ENCODE measurements at places on chromosomes 1 and 21.

DNA sequence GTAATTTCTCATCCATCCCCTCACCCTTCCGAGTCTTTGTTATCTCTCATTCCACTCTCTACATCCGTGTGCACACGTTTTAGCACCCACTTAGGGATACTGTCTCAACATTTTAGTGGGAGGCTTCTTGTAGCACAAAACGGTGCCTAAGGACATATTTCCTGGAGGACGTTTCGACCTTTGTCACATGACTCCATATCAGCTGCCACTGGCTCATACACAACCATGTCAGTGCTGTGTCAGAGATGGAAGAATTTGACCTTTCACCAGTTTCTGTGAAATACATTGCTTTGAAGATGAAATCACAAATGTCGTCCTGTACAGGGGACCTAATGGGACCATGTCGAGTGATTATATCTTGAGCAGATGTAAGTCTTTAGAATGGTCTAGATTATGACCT is 15.6 kb downstream of the B3GALT5 start:
- no peak for DNase-seq

DNA sequence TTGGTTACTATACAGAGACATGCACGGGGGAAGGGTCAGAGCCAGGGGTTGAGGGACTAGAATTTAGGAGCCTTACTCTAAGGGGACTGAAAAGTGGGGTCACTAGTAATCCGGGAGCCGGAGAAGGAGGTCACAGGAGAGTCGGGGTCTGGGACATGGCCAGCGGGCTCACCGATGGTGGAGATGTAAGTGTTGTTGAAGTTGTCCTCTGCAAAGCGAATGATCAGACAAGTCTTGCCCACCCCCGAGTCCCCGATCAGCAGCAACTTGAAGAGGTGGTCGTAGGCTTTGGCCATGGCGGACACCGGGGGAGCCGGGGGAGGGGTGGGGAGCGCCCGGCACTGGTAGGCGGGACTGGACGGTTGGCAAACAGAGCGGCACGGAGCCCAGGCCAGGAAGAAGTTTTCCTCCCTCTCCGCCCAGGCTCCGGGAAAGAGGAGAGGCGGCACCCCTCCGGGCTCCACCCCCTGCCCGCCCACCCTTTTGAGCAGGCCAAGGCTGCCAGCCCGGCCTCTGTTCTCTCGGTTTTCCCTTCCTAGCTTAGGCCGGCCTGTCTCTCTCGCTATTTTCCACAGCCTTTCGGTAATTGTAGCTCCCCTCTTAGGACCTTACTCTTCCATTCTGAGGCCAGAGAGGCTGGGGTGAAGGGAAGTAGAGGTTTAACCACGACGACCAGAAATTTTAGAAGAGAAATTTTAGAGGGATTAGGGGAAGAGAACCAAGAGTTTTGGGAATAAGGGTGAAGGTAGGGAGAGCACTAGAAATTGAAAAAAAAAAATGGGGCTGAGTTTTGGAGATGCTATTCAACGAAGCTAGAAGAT is at the start of gene RAB13:
Gene RAB13 (minus strand): TSS at position 399 of the 821 bp plus-strand sequence. CDS start 103 bp downstream, at position 296.
- DNase-seq = no peak

- no peak for DNase-seq
Observed at GRCh38 chr1:9027307-9027706, 1.1 kb upstream of the SLC2A7 start.

GRCh38 chr1:111274653-111275052 is 16.0 kb upstream of the CHIA start:
- no peak for DNase-seq

DNA sequence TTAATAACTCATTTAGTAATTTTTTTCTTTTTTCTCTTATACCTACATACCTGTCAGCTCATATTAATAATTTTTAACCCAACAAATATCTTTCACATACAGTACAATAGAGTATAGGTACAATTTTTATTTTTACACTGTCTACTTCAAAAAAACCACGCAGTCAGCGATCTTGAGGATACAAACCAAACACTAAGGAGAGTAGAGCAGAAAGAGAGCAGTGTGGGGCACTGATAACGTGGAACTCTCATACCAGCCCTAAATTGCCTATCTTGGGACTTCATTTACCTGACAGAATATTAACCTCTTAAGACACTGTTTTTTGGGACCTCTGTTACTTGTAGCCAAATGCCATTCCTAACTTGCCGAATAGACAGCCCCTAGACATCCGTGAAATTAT is 5.5 kb downstream of the TRMT1L start:
- DNase-seq = no peak

- no peak for DNase-seq
Observed at GRCh38 chr1:27153549-27153886, 1.4 kb downstream of the SLC9A1 start.

GRCh38 chr1:44608141-44608540 is 66.1 kb downstream of the TMEM53 start:
- DNase-seq = no peak

DNA sequence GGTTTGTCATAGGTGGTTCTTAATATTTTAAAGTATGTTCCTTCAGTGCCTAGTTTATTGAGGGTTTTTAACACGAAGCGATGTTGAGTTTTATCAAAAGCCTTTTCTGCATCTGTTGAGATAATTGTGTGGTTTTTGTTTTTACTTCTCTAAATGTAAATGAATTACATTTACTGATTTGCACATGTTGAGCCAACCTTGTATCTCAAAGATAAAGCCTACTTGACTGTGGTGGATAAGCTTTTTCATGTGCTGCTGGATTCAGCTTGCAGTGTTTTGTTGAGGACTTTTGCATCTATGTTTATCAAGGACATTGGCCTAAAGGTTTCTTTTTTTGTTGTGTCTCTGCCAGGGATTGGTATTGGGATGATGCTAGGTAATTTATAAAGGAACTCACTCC is 142.5 kb downstream of the PRDM2 start:
- DNase-seq = no peak

DNA sequence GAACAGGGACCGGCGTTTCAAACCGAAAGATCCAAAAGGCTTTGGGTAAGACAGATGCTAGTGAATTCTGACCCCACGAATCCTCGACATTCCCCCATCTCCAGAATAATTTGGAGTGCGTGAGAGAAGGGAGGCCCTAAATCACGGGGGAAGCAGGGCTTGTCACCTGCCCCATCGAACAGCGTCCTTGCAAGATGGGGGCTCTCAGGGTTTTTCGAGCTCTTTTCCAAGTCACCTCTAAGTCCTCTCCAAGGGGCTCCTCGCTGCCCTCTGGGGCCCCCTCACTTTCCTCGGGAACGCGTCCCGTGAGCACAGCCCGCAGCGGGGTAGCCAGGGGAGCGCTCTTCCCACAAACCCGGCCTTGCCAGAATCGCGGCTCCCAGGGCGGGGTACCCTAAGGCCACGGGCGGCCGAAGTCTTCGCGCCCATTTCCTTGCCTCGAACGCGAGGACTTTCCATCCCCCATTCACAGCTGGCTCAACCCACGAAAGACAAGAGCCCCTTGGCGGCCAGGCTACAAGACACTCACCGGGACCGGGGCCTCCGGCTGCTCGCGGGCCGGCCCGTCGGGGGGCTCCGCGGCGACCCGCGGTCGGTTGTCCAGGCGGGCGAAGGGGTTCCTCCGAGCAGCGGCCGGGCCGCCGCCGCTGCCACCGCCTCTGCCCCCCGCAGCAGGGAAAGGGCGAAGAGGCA is 546 bp downstream of the DONSON start:
- DNase-seq = no peak

GRCh38 chr21:26140164-26140579 is 30.4 kb downstream of the APP start:
- no peak for DNase-seq

DNA sequence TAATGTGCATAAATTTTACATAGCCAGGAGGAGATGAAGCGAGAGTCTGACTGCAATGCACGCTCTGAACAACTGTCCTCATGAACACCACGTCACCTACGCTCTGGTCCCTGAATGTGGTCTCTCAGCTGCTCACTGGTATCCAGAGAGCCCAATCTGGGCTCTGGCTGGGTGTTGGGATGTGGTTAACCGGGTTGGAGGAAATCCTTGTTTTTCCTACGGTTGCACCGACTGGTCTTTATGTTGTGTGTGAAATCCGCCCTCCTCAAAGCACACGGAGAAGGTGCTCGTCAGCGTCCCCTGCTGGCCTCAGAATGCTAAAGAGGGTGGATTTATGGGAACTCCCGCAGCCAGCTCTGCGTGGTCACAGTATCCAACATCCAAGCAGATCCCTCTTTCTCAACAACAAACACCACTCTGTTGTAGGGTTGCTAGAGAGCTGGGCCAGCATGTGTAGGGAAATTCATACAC is 51.8 kb upstream of the FAM89A start:
- no peak for DNase-seq

DNA sequence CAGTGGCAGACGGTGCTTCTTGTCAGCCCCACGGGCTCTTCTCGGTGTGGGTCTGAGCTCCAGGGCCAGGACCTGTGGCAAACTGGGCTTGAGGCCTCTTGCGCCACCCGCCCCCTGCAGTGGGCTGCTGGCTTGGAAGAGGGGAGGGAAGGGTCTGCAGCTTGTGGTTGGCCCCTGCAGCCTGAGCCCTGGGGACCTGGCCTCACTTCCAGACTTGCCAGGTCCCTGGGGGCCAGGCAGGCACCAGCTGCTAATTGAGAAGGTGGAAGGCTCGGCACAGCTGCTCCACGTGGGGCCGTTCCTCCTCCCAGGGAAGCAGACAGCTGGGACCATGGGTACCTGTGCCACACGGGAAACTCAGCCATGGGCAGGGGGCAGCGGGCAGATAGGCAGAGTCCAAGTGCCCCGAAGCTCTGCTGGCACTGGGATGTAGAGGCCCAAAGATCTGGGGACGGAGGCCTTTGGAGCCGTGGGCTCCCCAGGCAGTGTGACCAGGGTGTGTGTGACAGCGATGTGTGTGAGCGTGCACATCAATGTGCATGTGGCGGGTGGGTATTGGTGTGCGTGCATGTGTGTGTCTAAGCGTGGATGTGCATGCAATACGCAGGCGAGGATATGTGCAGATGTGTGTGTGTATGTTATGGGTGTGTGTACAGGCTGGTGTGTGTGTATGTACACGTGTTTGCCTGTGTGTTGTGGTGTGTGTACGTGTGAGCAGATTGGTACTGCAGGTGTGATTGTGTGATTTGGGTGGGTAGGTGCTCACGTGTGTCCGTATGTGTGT is 39.3 kb downstream of the TP73 start:
- no peak for DNase-seq

- DNase-seq = no peak
Observed at GRCh38 chr1:154422521-154422920, 17.4 kb downstream of the IL6R start.

DNA sequence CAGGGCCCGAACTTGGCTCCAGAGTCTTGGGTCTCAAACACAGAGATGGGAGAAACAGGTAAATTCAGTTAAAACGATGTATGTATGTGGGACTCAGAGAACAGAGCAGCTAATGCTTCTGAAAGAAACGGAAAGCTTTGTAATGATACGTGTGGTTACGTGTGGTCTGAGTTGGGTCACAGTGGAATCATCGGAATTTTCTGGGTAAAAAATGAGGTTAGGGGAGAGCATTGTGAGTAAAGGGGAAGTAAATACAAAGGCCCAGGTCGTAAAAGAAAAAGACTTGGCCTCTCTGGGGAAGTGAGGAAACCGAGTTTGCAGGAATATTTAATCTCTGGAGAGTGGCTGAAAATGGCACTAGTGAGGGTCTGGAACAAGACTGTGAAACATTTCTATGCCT is 8.3 kb downstream of the NHLH2 start:
- no peak for DNase-seq

DNA sequence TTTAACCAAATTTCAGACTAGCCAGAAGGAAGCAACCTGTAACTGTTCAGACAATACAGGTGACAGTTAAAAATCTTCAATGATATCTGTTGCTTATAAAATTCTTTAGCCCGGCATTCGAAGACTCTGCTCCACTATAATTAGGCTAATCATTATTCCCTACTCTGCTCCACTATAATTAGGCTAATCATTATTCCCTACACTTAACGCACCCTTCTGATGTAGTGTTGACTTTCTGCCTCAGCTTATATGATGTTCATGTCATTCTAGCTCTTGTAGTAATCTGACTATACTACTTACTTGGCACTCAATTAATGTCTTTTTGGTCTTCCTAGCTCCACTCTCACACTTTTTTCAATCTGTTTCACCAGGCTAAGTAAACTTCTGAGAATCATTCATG is 13.3 kb downstream of the TESK2 start:
- no peak for DNase-seq

- DNase-seq = no peak
Observed at GRCh38 chr1:101167891-101168290, 68.9 kb upstream of the S1PR1 start.

- DNase-seq = no peak
Observed at GRCh38 chr1:21366288-21366687, 73.6 kb upstream of the NBPF3 start.

DNA sequence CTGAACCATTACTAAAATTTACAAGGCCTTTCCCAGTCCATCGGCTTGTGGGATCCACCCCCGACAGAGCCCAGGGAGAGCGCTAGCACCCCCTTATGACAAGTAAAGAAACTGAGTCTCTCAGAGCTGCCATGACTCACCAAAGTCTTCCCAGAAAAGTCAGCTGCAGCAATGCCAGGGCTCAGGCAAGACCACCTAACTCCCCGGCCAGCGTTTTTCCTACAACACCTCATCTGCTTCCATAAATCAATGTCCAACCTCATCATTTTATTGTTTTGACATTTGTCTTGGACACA is 15.0 kb downstream of the DHCR24 start:
- no peak for DNase-seq

GRCh38 chr1:54768093-54768492 is 3.8 kb upstream of the PARS2 start:
- DNase-seq = no peak

- no peak for DNase-seq
Observed at GRCh38 chr1:226047495-226047894, 15.0 kb upstream of the H3-3A start.

- DNase-seq = no peak
Observed at GRCh38 chr1:52426371-52426770, 22.0 kb downstream of the PRPF38A start.

All from activated T-helper 1 cell treated with anti-CD3 and anti-CD28 coated beads, Interleukin-2, amount 50 U/mL, for 16 hours (primary cell).